ENCODE measurements at places on chromosomes 7 and 10.

DNA sequence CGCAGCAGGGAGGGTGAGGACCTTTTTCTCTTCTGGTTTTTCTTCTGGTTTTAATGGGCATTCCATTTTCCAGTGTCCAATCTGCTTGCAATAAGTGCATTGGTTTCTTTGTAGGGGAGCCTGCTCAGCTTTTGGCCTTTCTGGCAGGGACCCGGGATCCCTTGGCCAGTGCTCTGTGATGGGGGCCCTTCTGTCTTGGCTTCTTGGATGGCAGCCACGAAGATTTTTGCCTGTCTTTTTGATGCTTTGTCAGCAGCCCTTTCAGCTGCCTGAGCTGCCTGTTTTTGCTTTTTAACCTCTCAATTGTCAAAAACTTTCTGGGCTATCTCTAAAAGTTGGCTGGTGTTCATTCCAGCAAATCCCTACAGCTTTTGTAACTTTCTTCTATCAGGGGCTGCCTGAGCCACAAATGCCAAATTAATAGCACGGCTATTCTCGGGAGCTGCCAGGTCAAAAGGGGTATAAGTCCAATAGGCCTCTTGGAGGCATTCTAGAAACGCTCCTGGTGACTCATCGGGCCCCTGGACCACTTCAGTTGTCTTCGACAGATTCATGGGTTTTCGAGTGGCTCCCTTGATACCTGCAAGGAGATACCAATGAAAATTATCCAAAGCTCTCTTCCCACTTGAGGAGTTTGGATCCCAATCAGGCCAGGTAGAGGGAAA, 179.9 kb upstream of the MBL2 start:
- no peak for DNase-seq

DNA sequence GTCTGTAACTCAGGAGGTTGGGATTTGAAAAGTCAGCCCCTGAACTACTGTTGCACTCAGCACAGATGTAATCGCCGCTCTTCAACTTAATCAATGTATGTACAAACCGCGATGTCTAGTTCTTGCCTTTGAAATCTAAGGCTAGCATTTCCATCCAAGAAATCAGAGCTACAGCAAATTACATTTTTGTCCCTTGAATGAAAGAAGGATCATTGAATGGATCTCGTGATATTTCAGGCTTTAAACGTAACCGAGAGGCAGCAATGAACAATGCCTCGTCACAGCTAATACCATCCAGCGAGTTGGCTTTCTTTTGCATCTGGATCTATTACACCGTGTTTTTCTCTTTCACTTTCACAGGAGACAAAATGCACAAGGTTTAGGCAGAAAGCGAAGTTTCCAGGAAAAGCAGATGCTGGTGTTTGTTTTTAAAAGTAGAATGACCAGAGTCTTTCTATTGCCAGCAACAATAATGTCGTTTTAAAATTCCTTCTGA, 5.5 kb downstream of the SKIDA1 start:
- no peak for DNase-seq

DNA sequence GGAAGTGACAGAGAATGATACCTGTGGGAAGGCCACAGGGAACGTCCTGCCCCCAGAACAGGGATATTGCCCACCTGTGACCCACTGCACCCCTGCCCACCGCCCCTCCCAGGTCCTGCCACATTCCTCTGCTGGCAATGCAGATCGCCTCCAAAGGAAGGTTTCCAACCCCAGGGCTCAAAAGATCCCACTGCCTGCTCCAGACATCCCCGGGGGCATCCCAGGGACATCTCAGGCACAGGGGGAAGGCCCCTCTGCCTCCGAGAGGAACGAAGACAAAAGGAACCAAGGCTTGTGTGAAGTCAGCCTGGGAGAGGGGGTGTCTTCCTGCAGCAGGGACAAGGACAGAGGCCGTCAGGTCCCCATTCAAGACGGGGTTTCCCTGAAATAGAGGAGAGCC, 28.5 kb downstream of the NUDT1 start:
- no peak for DNase-seq

GRCh38 chr7:118202061-118202460, 18.1 kb downstream of the LSM8 start:
- DNase-seq = no peak

GRCh38 chr7:145915679-145916078, 200.9 kb upstream of the CNTNAP2 start:
- DNase-seq = no peak

GRCh38 chr7:30848121-30848855, 63.4 kb upstream of the AQP1 start:
- DNase-seq = no peak

- DNase-seq = no peak
Measured at GRCh38 chr7:107966711-107967110, 36.2 kb downstream of the LAMB1 start.

DNA sequence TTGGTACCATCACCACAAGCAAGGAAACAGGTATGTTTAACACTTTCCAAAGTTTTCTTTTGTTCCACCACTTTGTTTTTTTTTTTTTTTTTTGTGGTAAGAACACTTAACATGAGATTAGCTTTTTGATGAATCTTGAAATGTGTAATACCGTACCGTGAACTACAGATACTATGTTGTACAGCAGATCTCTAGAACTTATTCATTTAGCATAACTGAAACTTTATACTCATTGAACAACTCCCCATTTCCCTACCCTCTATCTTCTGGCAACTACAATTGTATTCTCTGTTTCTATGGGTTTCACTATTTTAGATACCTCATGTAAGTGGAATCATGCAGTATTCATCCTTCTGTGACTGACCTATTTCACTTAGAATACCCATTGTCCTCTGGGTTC, 162.7 kb upstream of the ITGB1 start:
- no peak for DNase-seq

- no peak for DNase-seq
Measured at GRCh38 chr7:28957064-28957750, 923 bp downstream of the TRIL start.

DNA sequence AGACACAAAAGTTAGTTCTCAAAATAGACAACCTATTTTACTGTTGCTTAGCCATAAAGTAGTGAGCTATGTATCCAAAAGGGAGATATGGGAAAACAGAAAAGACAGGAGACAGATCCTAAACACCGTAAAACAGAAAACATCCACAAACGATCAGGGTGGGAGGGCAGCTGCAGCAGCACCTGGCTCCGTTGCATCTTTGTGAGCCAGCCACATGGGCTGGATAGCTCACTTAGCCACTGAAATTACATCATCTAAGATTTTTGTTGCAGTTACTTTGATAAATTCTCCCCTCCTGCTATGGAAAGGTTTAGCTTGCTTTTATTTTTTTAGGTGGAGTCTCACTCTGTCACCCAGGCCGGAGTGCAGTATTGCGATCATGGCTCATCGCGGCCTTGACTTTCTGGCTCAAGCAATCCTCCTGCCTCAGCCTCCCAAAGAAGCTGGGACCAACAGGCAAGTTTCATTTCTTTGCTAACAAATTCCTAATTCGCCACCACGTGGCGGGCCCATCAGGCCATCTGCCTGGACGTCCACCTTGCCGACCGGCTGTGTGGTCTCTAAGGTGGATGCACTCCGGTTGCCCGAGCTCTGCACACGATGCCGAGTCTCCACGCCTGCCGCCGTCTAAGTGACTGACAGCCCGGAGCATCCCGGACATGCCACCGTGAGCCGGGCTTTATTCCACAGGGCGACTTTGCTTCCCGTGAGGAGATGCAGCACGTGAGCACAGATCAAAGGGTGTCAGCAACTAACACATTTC, 159.8 kb downstream of the DIP2C start:
- DNase-seq = no peak

Data from CD8-positive, alpha-beta T cell (primary cell).